ENCODE measurements at places on chromosomes 11 and 22. TPM values are rescaled to one million over a fixed set of nuclear protein-coding genes. Genes with fewer than 3 reads are reported as not detected.

MS4A2 gene
- total RNA-seq = not detected

RPLP2 gene
- 1,062 TPM for total RNA-seq

YPEL4 gene
- not detected for total RNA-seq

KRTAP5-10 gene
- total RNA-seq = not detected

TMEM191B gene
- not detected for total RNA-seq

CTTN gene
- total RNA-seq = 233 TPM

PKP3 gene
- 373 TPM for total RNA-seq

DENND6B gene
- 0.49 TPM for total RNA-seq

LRRC10B gene
- not detected for total RNA-seq

UPK3A gene
- not detected for total RNA-seq

YPEL1 gene
- total RNA-seq = 0.08 TPM

C1QTNF5 gene
- total RNA-seq = 0.55 TPM

RGL4 gene
- not detected for total RNA-seq

TMPRSS4 gene
- 0.08 TPM for total RNA-seq

SORL1 gene
- 90.0 TPM for total RNA-seq

PDE2A gene
- 1.5 TPM for total RNA-seq

FLRT1 gene
- total RNA-seq = 0.04 TPM

GSC2 gene
- not detected for total RNA-seq

SERPING1 gene
- 25.5 TPM for total RNA-seq

STX5 gene
- total RNA-seq = 26.9 TPM

NCF4 gene
- total RNA-seq = not detected
